Upper lobe of right lung (tissue), 1 donor: ENCODE measurements at places on chromosomes 11 and 22.

DNA sequence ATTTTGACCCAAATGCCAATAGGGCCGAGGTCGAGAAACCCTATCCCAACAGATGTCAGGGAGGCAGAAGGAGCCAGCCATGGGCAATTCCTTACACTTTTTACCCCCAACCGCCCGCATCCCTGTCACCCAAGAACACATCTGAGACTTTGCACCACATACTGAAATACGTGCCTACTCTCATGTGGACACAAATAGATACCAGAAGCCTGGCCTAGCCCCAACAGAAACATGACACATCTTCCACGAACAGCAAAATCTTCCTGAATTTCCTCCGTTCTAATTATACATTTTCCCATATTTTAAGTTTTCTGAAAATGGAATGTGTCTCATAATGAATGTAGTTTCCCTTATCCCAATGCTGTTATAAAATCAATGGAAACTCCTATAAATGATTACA is 64.7 kb downstream of the SLC1A2 start:
- no peaks in the 10 kb centered on the region for H3K4me1 ChIP-seq
- no peak for DNase-seq
- H3K36me3 ChIP-seq: no peaks in the 10 kb centered on the region

- no peak overlapping the region for H3K4me3 ChIP-seq
- H3K4me1 ChIP-seq: no peaks in the 10 kb centered on the region
- peak; percentile 81 for DNase-seq
- H3K27me3 ChIP-seq: peaks cover 24% of the 10 kb centered on the region
- no peak overlapping the region for H3K27ac ChIP-seq
Observed at GRCh38 chr11:1628506-1629325, 859 bp upstream of the KRTAP5-5 start.

DNA sequence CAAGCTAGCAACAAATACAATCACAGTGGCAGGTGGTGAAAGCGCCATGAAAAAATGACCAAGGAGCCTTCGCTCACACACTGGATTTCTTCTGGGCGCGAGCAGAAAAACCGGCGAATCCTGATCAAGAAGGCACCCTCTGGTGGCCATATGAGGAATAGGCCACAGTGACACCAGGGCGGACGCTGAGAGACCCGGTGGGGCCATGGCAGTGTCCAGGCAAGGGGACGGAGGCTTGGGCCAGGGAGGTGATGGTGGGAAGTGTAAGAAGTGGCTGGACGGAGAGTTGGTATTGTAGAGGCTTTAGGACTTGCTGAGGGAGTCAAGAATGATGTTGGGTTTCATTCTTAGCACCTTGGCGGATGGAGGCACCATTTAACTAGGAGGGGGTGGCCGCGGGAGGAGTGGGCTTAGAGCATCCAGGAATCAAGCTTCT is 16.9 kb upstream of the RAC2 start:
- H3K4me1 ChIP-seq: no peaks in the 10 kb centered on the region
- peaks cover 17% of the 10 kb centered on the region for H3K27me3 ChIP-seq
- no peaks in the 10 kb centered on the region for H3K36me3 ChIP-seq
- H3K4me3 ChIP-seq: no peak overlapping the region

DNA sequence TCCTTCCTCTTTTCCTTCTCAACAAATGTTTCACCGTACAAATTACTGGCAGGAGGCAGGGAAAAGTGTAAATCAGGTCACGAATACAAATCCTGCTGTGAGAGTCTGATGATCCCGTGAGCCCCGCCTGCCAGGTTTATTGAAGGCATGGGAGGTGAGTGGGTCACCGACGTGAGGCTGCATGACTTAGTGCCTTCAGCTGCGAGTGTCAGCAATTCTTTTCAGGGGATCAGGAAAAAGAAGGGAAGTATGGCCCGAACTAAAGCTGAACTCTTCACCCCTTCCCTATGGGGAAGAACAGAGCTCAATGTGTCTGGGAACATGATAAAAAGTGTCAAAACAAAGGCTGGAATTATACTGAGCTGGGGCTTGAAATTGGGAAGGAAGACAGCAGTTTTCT is 166.2 kb downstream of the OPCML start:
- H3K27me3 ChIP-seq: no peaks in the 10 kb centered on the region
- no peak overlapping the region for H3K4me3 ChIP-seq
- H3K36me3 ChIP-seq: no peaks in the 10 kb centered on the region
- no peak overlapping the region for H3K27ac ChIP-seq
- DNase-seq: no peak
